ENCODE measurements at places on chromosomes 7 and 10.
A peak's percentile ranks its signal among the peaks of the same experiment; 100 is the strongest.

DNA sequence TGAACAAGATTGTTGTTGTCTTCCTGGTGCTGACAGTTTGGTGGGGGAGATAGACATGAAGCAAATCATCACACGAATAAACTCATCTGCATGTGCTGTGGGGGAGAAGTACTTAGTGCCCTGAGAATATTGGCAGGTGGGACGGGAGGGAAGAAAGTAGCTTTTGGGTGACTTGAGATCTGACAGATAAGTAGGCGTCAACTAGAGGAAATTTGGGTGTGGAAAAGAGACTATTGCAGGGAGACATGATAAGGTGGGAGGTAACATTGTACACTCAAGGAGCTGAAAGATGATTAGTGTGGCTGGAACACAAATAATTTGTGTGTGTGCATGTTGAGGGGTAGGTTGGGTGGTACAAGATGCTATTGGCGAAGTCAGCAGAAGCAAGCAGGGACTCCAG lies 30.1 kb downstream of the CNNM2 start:
- H3K27ac ChIP-seq, result no peak overlapping the region
- H3K27me3 ChIP-seq, result no peaks in the 10 kb centered on the region
- H3K4me1 ChIP-seq, result no peaks in the 10 kb centered on the region
- no peak for DNase-seq

DNA sequence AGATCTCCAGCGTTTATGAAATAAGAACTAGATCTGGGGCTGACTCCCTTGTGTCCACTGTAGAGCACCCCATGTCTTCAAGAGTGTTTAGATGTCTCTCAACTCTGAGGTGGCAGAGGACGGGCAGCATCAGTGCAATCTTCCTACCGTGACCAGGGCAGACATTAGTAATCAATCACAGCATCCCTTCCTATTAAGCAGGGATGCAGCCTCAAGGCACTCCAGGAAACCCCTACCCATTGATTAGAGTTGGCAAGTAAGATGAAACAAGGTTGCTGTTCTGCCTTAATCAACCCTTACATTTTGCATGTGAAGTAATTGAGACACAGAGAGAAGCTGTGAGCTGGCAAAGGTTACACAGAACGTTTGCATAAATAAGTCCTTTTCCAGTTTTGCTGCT lies 283.7 kb upstream of the ZMIZ1 start:
- H3K36me3 ChIP-seq, result no peaks in the 10 kb centered on the region
- no peak overlapping the region for H3K27ac ChIP-seq
- no peaks in the 10 kb centered on the region for H3K4me1 ChIP-seq
- H3K4me3 ChIP-seq, result no peak overlapping the region

DNA sequence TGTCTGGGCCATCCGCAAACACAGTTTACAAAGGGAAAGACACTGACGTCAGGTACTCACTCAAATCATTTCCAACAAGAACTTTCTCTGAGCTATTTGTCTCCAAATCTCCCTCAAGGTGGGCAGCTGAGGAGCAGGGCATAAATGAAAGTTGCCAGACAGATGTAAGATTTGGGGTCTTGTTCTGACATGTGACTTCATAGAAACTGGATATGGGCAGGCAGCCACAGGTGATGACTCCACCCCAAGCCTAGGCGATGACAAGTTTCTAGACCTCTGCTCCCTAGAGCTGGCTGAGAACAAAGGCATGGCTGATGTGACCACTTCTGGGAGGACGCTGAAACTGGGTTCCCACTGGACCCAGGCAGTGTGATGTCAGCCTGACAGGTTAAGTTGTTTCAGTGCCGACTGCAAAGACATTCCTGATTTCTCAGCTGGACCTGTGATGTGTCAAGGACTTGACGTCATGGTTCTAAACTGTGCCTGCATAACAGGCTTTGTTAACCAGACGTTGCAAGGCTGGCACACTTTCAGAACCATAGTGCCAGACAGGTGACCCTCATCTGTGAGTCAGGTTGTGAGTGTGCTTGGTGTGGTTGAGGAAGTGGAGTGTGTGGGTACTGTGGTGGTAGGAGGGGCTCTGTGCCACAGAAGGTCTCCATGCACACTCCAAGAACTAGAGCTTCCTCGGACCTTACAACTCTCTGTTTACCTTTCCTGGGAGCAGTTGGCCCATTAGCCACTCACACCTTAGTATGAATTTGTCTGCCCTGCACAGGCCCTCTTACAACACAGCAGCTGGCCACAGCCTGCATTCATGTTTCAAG lies 39.9 kb upstream of the EBF3 start:
- no peak overlapping the region for H3K4me3 ChIP-seq
- DNase-seq, result no peak

GRCh38 chr7:141950806-141951205 lies 4.0 kb upstream of the CLEC5A start:
- H3K36me3 ChIP-seq, result no peaks in the 10 kb centered on the region
- no peak overlapping the region for H3K4me3 ChIP-seq
- H3K27me3 ChIP-seq, result no peaks in the 10 kb centered on the region
- H3K4me1 ChIP-seq, result no peaks in the 10 kb centered on the region
- no peak for DNase-seq
- H3K27ac ChIP-seq, result no peak overlapping the region

DNA sequence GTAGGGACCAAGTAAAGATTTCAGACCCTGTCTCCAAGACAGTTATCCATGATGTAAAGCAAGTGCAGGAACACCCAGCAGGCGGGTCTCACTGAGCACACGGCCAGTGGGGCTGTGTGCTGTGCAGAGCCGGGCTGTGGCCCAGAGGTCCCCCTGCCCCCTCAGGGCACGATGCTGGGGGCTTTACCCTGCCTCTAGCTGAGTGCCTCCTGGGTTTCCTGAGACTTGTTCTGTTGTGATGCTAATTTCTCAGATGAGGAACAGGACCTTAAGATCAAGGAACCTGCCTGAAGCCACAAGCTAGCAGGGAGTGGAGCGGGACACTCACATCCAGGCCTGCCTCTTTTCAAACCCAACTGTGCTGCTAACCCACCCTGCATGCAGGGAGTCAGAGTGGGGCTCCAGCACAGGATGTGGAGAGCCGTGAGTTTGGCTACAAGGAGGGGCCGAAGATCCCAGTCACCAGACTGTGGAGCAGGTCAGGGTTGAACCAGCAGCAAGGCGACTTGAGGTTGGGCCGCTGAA lies 76.1 kb upstream of the LYZL2 start:
- no peak for DNase-seq
- peak overlapping the region; percentile 89 for H3K27ac ChIP-seq
- H3K4me1 ChIP-seq, result peaks cover 53% of the 10 kb centered on the region
- peak overlapping the region; percentile 86 for H3K4me3 ChIP-seq
- H3K36me3 ChIP-seq, result no peaks in the 10 kb centered on the region

Measured in CD4-positive, CD25-positive, alpha-beta regulatory T cell (primary cell).